ENCODE measurements at places on chromosomes 3 and 15. TPM values are rescaled to one million over a fixed set of nuclear protein-coding genes. Genes with fewer than 3 reads are reported as not detected.

DNA sequence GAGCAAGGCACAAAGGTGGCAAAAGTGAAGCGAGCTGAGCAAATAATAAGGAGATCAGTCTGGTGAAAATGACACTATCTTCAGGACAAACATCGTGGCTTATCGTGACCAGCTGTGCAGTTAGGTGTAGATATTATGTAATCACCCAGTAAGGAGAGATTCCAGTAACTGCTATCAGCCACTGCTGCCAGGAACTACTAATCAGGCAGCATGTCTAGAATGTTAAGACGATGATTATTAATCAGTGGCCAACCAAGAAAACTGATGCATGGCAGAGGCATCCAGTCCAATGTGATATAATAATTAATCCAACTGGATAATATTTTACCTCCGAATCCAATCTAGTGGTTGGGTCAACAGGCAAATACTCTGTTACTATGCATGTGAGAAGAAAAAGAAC lies 252.7 kb upstream of the ZPLD1 start:
- DNase-seq = no peak
- peaks cover 35% of the 10 kb centered on the region for H3K4me1 ChIP-seq
- H3K4me3 ChIP-seq = no peak overlapping the region

DNA sequence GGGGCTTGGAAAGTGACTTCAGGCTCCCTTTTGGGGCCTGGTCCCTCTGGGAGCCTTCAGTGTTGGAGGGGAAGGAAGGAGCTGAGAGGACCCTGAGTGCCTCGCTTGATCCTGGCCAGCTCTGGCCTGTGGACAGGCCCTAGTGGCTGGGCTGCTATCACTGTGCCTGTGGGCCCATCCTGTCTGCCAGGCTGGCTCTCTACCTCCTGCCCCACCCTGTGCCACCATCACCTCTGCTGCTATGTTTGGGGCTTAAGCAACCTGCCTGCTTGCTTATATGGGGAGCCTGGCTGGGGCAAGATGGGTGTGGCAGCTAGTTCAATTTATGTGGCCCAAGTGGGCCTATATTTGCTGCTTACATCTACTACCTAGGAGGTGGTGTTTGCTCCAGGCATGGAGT lies 7.1 kb downstream of the TEX264 start:
- H3K27me3 ChIP-seq = no peaks in the 10 kb centered on the region
- H3K36me3 ChIP-seq = no peaks in the 10 kb centered on the region

- DNase-seq = peak; percentile 60
- H3K27ac ChIP-seq = peak overlapping the region; percentile 9
- H3K4me3 ChIP-seq = no peak overlapping the region
- no peaks in the 10 kb centered on the region for H3K36me3 ChIP-seq
Observed at GRCh38 chr3:45064512-45065372, 38.6 kb downstream of the CLEC3B start.

DNA sequence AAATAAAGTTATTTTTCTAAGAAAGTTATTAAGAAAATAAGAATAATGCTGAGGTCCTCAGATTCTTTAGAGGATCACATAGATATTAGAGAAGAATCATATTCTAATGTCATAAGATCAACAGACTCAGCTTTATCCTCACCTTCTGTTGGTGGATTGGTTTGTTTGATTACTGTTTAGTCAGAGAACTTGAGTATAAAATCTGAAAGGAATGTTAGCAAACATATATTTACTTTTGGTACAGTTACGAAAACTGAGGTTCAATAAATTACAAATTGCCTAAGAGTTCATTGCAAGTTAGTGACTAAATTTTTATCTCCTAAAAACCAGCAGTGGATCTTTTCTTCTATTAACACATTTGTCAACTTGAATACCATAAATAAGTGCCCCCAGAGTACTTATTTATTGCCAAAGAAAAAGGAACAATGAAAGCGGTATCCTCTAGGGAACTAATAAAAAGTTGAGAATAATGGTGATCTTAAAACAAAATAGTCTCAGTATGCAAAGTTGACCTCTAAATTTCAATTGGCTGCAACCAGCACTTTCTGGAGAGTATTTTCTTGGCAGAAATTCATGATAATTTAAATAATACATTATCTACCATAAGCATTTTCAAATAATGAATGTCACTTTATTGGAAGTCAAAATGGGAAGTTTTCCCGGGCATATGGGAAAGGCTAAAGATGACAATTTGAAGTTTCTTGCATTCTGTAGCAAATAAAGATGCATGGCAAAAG lies 296.8 kb downstream of the OTOL1 start:
- no peak overlapping the region for H3K4me3 ChIP-seq
- no peaks in the 10 kb centered on the region for H3K36me3 ChIP-seq
- DNase-seq = no peak
- no peaks in the 10 kb centered on the region for H3K27me3 ChIP-seq
- H3K4me1 ChIP-seq = peaks cover 2% of the 10 kb centered on the region
- H3K27ac ChIP-seq = no peak overlapping the region

GRCh38 chr3:149245738-149246451 lies 24.3 kb upstream of the CP start:
- no peaks in the 10 kb centered on the region for H3K27me3 ChIP-seq
- peaks cover 22% of the 10 kb centered on the region for H3K4me1 ChIP-seq
- peak overlapping the region; percentile 79 for H3K27ac ChIP-seq
- DNase-seq = no peak
- H3K36me3 ChIP-seq = no peaks in the 10 kb centered on the region

DNA sequence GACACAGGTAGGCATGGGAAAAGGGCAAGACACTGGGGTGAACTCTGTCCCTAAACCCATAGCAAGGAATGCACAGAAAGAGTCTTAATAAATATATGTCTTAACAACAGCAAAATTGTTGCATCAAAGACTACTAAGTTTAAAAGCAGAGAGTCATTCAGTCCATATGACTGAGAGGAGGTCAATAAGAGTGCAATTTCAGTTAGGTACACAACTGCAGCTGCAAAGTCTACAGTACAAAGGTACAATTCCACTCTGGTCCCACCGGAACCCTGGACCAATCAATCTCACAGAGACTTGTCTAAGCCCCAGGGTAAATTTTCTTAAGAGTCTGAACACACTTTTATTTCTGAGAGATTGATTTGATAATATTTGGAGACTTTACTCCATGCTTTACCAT lies 6.9 kb downstream of the CP start:
- H3K27ac ChIP-seq = peak overlapping the region; percentile 55
- DNase-seq = no peak
- no peaks in the 10 kb centered on the region for H3K27me3 ChIP-seq

- H3K36me3 ChIP-seq = no peaks in the 10 kb centered on the region
- DNase-seq = no peak
Observed at GRCh38 chr3:81378552-81379293, 382.7 kb downstream of the GBE1 start.

- no peaks in the 10 kb centered on the region for H3K4me1 ChIP-seq
- DNase-seq = no peak
- H3K36me3 ChIP-seq = no peaks in the 10 kb centered on the region
- H3K27ac ChIP-seq = no peak overlapping the region
- no peaks in the 10 kb centered on the region for H3K27me3 ChIP-seq
Observed at GRCh38 chr3:173109143-173109542, 31.9 kb downstream of the SPATA16 start.

DNA sequence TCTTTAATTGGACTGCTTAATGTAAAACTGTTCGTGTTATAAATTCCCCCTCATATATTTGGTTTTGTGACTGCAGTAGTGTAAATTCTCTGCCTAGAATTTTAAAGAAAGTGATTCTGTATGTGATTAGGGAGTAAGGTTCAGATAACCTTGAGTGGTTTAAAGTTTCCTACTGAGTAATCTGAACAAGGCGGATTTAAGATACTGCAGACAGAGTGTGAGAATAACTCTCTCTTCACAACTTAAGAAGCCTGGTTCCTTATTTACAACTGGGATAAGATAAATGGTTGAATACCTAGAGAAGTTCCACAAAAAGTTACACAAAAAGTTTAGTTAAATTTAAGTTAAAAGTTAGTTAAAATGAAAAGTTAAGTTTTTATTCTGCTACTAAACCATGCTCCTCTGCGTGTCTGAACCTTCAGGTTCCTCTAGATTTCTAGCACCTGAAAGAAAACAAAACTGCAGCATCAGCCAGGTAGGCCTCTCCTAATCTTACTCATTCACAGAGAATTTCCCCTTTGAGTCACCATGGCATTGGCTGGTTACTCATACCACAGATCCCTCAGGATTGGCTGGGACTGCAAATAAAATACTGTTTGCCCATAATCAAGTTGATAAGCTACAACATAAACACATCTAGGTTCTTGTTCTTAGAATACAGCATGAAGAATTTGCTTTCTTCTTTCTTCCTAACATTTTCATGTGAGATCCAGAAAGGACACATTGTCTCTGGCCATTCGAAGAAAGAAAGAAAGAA lies at the start of gene ARL14:
TSS of gene ARL14 (plus strand) at position 614 of the 757 bp plus-strand sequence. CDS start 187 bp downstream, outside the sequence.
- no peaks in the 10 kb centered on the region for H3K27me3 ChIP-seq
- H3K36me3 ChIP-seq = no peaks in the 10 kb centered on the region
- DNase-seq = no peak
- peak within 1 kb of the TSS; percentile 7 for H3K27ac ChIP-seq

GRCh38 chr3:185724761-185725160 lies 100.1 kb downstream of the IGF2BP2 start:
- H3K27me3 ChIP-seq = no peaks in the 10 kb centered on the region
- no peak for DNase-seq
- H3K36me3 ChIP-seq = no peaks in the 10 kb centered on the region
- no peak overlapping the region for H3K4me3 ChIP-seq
- no peaks in the 10 kb centered on the region for H3K4me1 ChIP-seq

DNA sequence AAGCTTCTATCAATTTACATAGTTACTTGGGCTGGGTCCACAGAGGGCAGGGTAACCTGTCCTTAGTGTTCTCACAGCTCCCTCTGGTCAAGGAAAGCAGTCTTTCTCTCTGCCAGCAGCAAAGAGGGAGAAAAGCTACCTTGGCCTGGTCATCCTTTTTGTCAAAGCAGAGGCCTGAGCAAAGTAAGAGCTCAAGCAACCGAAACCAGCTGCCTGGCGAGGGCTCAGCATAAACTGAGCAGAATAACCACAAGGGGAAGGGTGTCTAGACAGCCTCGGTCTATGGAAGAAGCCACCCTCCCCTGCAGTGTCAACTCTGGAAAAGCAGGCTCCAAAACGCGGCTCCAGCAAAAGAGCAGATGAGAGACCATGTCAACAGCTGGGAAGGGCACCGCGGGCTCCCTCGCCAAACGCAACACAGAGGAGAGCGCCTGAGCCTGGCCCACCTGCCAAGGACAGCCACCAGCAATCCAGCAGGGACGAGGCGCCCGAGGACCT lies 17.4 kb downstream of the LRIG1 start:
- no peak overlapping the region for H3K4me3 ChIP-seq
- no peaks in the 10 kb centered on the region for H3K27me3 ChIP-seq
- no peak overlapping the region for H3K27ac ChIP-seq
- peaks cover 8% of the 10 kb centered on the region for H3K4me1 ChIP-seq
- no peak for DNase-seq

Gene GOLGA8M
- 4.4 TPM for total RNA-seq

Gene EIF4A2
- 373 TPM for total RNA-seq
